ENCODE measurements at places on chromosomes 12 and 14.

GRCh38 chr14:33229269-33229929 lies 290.7 kb downstream of the NPAS3 start:
- DNase-seq: peak; percentile 14

DNA sequence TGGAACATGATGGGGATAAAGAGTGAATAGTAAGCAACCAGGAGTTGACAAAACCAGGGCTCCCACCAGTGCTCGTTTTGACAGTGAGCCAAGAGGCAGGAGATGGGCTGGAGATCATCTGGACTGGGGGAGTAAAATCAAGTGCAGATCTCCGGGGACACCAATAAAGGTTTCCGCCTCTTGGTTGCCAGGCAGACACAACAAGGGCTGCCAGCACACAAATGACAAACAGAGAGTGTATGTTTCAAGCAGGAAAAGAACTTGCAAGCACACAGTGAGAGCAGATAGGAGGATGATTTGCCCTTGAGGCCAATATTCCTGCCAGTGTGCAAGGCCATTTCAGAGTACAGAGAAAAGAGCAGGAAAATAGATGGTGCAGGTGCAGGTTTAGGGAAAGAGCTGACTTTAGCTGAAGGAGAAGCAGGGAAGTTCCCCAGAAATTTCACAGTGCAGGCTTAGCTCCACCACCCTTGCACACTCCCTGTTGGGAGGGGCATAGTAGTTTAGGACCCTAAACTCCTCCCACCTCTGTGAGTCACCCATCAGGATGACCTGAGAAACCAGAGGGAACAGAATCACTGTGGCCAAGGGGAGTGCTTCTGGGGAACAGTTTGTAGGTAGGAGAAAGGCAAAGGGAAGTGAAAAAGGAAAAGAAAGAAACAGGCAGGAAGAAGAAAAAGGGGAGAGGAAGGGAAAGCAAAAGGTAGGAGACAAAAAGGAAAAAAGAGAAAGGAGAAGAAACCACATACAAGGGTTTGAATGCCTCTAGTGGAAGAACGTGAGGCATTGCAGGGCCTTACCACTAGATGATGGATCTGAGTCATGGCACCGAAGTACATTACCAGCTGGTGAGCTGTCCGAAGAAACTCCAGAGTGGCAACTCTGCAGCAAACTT lies 404.4 kb downstream of the SLC6A15 start:
- peak; percentile 86 for DNase-seq

DNA sequence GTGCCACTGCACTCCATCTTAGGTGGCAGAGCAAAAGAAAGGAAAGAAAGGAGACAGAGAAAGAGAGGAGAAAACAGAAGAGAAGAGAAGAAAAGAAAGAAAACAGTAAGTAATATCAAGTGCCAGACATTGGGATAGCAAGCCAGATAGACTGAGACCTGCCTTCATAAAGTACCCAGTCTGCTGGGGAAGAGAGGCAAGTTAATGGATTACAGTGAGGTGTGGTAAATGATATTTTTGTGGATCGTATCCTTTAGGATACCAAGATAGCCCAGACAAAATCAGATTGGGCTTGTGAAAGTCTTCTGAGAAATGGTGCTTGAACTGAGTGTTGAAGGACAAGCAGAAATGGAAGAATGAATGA lies 1.5 kb upstream of the SPTSSA start:
- DNase-seq: no peak

- no peak for DNase-seq
Observed at GRCh38 chr12:52437508-52437907, 3.3 kb upstream of the KRT75 start.

DNA sequence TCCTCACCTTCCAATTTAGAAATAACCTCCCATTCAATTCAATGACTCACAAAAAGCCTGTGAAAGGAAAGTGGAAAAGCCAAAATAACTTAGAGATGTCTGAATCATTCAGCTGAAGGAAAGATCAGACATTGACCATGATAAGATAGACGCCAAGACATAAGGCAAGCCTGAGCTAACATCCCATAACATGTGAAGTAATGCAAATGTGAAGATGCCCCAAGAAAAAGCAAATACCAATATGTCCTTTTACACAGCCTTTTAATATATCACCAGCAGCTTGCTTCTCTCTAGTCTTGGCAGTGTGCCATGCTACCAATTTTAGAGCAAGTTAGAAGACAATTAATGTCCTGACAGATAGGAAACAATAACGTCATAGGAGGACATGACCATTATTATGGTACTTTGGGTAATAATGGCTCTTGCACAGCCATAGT lies 2.4 kb upstream of the NUMB start:
- DNase-seq: peak; percentile 31

- DNase-seq: peak; percentile 95
Observed at GRCh38 chr12:91180582-91181395, 1.8 kb downstream of the DCN start.

- DNase-seq: no peak
Observed at GRCh38 chr14:31982642-31983041, 94.5 kb upstream of the ARHGAP5 start.

DNA sequence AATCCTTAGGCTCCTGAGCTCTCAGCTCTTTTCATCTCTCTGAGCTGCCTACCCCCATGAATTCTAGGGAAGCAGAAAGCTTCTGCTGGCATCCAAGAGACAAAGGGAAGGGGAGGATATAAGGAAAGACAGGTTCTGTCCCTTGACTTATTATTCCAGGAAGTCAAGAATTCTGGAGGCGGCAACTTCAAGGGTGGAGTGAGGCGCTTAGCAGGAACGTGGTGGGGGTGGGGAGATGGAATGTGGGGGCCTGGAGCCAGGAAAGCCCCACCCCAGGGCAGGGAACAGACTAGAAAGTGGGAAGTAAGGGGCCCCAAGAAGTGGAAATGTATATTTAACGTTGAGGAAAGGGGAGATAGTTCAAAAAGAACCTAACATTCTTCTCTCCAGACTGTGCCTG lies 1.4 kb downstream of the CALCOCO1 start:
- DNase-seq: no peak

DNA sequence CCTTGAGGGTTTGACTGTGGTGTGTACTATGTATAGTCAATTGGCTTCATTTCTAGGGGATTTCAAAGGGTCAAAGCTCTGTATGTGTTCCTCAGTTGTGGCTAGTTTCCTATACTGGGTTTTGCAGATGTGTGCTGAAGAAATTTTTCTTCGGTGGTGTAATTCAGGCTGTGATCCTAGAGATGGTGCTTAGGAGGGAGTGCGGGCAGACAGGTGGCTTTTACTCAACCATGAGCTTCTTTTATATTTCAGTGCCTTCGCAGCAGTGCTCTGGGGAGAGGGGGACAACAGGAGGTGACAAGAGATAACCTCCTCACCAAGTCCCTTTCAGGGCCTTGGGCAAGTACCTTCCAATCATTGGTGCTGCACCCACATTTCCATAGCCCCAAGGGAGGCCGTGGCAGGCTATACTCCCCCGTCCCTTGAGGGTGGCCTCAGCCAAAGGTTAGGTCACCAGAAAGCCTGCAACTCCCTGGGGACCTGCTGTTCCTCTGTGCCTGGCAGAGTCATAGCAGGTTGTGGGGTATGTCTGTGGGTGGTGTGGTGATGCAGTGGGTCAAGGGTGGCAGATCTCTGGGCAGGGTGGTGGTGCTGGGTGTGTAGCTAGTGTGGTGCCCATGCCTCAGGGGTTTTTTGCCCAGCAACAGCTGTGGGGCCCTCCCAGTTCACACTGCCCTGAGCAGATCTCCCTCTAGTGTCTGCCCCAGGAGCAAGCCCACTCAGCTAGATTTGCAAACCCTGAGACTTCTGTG lies 37.0 kb upstream of the TMX1 start:
- DNase-seq: no peak

DNA sequence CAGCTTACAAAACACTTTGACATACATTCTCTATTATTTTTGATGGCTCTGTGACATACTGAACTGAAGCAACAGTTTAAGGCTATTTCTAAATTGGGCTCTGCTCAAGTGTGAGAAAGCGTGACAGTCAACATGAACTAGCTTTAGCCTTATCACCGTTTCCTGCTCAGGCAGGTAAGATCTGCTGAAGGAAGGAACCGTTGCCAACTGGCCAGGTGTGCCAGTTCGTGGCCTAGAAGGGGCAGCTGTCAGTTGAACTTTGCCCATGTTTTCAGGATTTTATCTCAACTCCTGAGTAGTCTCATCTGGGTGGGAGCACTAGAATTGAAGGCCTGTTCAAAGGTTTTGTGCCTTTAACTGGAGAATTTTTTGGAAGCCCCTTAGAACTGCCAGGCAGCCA lies 79.5 kb downstream of the ETV6 start:
- DNase-seq: no peak

Data from fibroblast of skin of scalp (primary cell).